ENCODE measurements at places on chromosomes 11 and 22. TPM values are rescaled to one million over a fixed set of nuclear protein-coding genes. Genes with fewer than 3 reads are reported as not detected.

FHIP1B gene
- 11.7 TPM for total RNA-seq

FKBP2 gene
- 57.6 TPM for total RNA-seq

GRCh38 chr11:107733518-107733917 lies 21.7 kb upstream of the SLN start:
- no peak for DNase-seq

- no peak for DNase-seq
Measured at GRCh38 chr22:29901354-29901753, 18.4 kb downstream of the MTMR3 start.

Measured in NCI-H460 (cell line).